Activated CD4-positive, alpha-beta T cell treated with anti-CD3 and anti-CD28 coated beads for 48 hours (primary cell): ENCODE measurements at places on chromosomes 6 and 20.

GRCh38 chr6:53199156-53199555, 50.5 kb upstream of the GCM1 start:
- DNase-seq = no peak

DNA sequence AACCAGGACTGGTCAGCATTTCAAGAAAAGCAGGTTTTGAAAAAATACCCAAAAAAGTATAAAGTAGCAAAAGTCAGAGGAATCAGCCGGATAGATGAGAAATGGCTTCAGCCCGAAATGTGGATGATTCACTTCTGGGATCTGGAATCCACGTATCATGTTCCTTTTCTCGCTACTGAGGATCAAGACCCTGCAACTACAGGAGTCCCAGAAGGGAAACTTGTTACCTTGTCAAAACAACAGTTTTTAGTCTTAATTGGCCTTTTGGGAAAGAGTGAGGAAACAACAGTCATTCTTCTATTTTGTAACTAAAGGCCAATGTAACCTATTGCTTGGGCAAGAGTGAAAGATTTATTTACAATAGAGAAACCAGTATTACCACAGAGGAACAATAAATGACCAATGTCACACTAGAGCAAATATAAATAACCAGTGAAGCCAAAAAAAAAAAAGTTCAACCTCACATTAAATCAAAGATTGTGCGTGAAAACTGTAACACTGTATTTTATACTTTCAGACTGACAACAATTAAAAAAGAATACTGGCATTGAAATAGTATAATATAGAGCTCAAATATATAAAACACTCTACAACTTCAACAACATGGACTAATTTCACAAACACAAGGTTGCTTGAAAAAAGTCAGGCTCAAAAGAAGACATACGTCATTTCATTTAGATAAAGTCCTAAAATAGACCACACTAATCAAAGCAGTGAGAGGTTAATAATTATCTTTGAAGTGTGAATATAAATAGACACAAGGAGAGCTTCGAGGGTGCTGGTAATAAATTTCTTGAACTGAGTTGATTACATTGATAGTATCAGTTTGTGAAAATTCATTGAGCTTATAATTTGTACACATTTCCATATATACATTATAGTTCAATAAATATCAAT, 116.2 kb downstream of the GFRAL start:
- DNase-seq = no peak

- no peak for DNase-seq
Measured at GRCh38 chr6:37126493-37126958, 43.4 kb upstream of the PIM1 start.

- no peak for DNase-seq
Measured at GRCh38 chr6:149608381-149608982, 40.0 kb downstream of the KATNA1 start.

GRCh38 chr20:40499391-40499790, 189.6 kb downstream of the MAFB start:
- no peak for DNase-seq

GRCh38 chr20:34495916-34496315, 20.3 kb upstream of the DYNLRB1 start:
- DNase-seq = no peak

DNA sequence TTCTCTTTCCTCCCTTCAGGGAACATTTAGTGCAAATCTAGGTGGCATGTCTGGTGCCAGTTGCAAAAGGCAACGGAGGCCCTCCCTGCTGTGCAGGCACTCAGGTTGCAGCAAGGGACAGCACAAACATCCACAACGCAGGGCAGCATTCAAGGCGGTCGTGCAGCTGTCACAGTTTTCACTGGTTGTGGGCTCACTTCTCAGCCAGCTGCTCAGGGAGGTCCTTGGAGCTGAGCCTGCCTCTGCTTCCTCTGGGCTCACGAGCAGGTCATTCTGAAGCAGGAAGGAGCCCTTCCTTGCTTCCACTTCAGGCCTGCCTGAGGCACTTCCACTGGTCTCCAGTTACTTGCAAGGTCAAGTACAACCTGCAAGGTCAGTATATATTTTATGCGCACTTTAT, 3.8 kb upstream of the NPEPL1 start:
- DNase-seq = no peak

- no peak for DNase-seq
Measured at GRCh38 chr6:54805077-54805476, 41.5 kb upstream of the FAM83B start.

- DNase-seq = no peak
Measured at GRCh38 chr20:32516583-32517517, 68.3 kb downstream of the NOL4L start.

DNA sequence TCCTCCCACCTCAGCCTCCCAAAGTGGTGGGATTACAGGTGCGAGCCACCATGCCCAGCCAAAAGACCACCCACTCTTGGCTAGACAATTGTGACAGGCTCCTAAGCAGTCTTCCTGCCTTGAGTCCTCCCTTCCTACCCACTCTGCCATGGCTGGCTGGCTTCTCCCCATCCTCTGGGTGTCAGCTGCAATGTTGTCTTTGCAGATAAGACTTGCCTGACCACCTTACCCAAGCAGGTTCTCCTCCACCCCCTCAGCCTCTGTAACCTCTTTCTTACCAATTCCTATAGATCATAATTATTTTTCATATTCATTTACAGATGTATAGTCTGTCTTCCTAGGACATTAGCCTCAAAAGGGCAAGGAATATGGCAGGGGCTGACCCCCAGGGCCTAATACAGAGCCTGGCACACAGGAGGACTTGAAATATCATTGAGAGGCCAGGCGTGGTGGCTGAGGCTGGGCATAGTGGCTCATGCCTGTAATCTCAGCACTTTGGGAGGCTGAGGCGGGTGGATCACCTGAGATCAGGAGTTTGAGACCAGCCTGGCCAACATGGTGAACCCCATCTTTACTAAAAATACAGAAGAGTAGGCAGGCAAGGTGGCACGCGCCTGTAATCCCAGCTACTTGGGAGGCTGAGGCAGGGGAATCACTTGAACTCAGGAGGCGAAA, 28.7 kb upstream of the SPAG4 start:
- no peak for DNase-seq

- DNase-seq = no peak
Measured at GRCh38 chr6:44921798-44922197, 406.3 kb upstream of the RUNX2 start.

GRCh38 chr20:23145281-23145700, 59.2 kb upstream of the CD93 start:
- DNase-seq = no peak

DNA sequence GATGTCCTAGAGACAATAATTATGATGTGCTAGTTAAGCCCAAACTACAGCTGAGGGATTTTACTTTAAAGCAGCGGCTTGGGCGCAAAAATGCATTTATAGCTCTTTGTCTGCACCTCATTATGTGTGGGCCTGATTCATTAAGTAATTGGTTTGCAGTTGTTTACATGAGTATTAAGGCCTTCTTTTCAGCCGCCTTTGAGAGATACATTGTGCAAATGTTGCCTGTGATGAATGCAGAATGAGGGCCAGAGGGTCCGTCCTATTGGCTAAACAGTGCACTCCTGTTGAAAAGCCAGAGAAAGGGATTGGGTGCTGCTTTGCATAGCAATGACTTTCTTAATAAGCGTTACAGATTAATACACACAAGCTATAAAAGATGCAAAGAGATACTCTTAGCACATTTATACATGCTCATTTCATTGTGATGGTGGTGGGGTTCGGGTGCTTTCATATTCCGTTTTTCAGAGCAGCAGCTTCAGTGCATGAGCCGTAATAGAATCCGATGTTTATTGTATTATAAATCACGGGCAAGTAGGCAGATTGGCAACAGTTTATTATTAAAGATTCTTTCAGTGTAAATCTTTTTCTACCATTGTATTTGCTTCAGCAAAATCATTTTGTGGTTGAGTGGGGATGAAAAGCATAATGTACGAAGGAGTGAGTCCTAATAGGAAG, 68.2 kb upstream of the XRN2 start:
- no peak for DNase-seq

DNA sequence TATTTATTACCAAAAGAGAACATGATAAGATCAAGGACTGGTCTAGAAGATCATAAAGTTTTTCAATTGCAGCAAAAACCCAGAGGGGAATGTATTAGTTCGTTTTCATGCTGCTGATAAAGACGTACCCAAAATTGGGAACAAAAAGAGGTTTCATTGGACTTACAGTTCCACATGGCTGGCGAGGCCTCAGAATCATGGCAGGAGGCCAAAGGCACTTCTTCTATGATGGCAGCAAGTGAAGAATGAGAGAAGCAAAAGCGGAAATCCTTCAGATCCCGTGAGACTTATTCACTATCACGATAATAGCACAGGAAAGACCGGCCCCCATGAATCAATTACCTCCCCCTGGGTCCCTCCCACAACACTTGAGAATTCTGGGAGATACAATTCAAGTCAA, 57.7 kb upstream of the HIVEP2 start:
- no peak for DNase-seq

GRCh38 chr6:97665446-97665845, 382.4 kb upstream of the MMS22L start:
- no peak for DNase-seq

- DNase-seq = no peak
Measured at GRCh38 chr20:45047581-45048119, 53.3 kb downstream of the KCNS1 start.
